ENCODE measurements at places on chromosomes 5 and 9.
A peak's percentile ranks its signal among the peaks of the same experiment; 100 is the strongest.

GRCh38 chr5:153508700-153509099 lies 18.2 kb downstream of the GRIA1 start:
- DNase-seq, result no peak

GRCh38 chr9:18463991-18464390 lies 10.0 kb upstream of the ADAMTSL1 start:
- DNase-seq, result peak; percentile 83

GRCh38 chr9:4837261-4838188 lies 44.8 kb downstream of the RCL1 start:
- peak; percentile 53 for DNase-seq

DNA sequence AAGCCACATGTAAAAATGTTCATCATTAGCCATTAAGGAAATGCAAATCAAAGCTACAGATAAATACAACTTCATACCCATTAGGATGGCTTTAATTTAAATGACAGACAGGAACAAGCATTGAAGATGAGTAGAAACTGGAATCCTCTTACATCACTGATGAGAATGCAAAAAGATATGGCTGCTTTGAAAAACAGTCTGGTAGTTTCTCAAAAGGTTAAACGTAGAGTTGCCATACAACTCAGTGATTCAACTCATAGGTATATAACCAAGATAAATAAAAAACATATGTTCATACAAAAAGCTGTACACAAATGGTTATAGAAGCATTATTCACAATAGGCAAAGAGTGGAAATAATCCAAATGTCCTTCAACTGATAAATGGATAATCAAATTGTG lies 228.8 kb upstream of the ZNF462 start:
- no peak for DNase-seq

DNA sequence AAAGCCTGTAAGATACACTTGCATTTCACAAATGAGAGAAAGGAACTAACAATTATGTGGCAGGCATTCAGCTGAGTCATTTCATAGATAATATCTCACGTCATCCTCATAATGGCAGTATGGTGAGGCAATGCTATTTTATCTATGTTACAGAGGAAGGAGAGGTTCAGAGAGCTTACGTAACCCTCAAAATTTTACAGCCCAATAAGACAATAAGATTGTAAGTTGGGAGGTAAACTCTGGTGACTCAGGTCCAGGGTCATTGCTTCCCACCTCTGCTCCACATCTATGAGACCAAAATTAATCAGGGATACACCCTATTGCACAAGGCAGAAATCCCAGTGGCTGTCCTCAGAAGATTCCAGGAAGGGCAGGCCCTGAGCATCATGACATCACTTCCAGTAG lies 309.7 kb downstream of the NSG2 start:
- peak; percentile 25 for DNase-seq

DNA sequence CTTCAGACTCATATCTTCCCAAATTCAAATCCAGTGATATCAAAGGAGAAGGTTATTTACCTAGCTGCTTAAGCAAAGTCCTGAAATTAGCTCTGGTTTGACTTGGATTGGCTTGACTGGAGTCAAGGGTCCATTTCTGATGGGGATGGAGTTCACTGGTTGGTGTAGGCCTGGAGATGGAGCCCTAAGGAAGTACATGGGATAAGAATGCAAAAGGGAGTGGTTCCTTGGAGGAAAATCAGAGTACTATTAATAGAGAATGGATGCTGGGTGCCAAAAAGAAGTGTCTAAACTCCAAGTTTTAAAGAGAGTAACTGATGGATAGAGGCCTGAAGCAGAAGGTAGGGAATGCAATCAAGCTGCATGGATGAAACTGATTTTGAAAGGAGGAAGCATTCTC lies 13.8 kb downstream of the TXNDC8 start:
- DNase-seq, result no peak

DNA sequence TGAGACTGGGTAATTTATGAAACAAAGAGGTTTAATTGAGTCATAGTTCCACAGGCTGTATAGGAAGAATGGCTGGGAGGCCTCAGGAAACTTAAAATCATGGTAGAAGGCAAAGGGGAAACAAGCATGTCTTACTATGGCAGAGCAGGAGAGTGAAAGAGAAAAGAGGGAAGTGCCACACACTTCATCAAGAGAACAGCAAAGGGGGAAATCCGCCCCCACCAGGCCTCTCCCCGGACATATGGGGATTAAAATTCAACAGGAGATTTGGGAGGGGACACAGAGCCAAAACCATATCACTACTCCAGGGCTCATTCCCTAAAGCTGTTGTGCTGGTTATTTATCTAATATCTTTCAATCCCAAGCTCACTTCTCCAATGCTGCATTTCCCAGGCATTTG lies 50.2 kb upstream of the NR3C1 start:
- no peak for DNase-seq

DNA sequence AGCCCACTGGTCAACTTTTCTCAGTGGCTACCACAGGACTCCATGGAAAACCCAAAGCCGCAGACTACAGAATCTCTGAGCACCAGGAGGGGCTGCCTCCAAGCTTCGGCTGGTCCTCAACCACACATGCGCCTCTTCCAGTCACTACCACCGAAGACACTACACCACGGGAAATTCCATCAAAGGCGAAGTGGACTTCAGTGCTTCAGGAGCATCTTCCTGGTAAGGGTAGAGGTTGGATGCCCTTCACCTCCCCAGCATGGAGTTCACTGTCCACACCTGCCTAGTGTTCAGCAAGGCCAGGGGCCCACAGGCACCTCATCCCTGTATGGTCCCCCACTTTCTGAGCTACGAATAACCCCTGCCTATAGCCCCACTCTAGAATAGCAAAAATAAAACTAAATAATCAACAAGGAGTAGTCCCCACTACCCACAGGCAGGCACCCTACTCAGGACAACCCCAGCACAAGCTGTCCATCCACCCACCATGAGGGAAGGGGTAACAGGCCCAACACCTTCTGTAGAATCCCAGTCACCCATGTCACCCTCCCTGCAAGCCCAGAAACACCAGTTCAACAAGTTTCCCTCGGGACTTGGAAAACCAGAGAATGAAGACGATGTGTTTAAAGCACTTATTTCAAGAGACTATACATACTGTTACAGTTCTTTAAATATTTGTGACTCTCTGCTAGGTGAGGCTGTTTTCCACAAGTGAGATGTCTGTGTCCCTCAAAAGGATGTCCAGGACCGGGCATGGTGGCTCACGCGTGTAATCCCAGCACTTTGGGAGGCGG lies 2.6 kb downstream of the VDAC1 start:
- no peak for DNase-seq

- peak; percentile 64 for DNase-seq
Measured at GRCh38 chr9:77449240-77450084, 198.7 kb downstream of the GNA14 start.

GRCh38 chr5:151812757-151813309 lies 41.1 kb downstream of the G3BP1 start:
- DNase-seq, result peak; percentile 41

DNA sequence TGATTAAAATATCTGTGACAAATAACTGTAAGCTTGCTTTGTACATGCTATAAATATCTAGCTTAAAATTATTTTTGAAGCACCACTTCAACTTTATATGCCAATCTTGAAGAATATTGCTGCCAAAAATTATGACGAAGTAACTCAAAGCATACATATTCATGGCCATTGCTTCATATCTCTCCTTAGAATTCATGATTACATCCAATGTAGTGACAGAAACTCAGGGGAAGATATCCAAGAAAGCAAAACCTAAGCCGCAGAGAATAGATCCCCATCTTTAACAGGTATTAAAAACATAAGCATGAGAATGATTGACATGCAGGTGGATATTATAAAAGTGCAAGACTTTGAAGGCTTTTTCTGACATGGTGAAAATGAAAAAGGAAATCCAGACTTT lies 100.8 kb upstream of the PLPPR1 start:
- DNase-seq, result no peak

DNA sequence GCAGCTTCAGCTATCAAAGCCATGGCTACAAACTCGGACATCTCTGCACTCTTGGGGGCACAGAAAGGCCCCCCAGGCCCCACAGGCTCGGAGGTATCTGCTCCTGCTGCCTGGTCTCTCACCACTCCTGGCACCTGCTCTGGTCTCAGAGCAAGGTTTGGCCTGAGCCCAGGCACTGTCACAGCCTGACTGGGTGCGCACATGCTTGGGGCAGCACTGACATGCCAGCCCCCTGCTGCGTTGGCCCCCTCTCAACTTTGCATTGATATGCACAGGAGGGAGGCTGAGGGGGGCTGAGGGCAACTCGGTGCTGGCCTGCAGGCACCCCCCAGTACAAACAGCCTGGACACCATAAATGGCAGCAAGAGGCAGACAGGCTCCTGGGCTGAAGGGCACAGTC lies 27.1 kb upstream of the GHR start:
- DNase-seq, result no peak

DNA sequence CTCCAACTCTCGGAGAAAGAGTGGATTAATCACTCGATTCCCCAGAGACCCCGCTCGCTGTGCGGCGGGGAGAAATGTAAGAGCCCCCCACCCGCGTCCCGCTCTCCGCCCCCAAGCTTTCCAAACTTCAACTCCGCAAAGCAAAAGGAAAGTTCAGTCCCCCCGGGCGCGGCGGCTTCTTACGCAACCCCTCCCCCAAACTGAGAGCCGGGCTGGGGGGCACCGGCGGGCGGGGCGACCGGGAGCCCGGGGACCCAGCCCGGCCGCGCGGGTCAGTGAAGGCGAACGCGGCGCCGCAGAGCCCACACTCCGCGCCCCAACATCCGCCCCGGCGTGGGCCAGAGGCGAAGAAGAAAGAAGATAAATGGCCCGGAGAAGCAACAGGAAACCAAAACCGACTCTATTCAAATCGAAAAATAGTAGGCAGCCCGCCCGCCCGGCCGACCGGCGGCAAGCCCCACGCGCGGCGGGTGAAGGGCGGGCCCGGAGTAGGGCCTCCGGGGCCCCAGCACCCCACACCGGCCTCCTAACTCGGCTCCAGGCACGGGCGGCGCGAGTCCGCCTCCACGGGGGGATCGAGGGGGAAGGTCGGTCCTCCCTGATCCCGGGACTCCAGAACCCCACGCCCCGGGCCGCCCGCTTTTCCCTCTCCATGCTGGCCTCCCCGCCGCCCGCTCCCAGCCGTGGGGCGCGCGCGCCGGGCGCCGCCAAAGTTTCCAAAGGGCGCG lies 720 bp downstream of the NOTCH1 start:
- DNase-seq, result peak; percentile 23

DNA sequence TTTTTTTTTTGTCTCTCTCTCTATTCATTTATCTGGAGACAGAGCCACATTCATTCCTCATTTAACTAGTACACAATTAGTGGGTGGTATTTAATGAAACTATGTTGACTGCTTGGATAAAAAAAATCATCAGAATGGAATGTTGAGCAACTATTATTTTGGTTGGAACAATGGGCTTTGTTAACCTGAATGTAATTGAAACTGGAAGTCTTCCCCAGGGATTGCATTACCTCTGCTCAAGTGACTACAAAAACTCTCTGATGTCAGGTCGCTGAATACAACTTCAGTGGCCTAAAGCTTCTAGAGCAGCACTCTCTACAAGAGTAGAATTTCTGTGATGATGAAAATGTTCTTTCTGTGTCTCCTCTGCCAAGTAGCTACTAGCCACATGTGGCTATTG lies 295.8 kb downstream of the DEPDC1B start:
- DNase-seq, result no peak

DNA sequence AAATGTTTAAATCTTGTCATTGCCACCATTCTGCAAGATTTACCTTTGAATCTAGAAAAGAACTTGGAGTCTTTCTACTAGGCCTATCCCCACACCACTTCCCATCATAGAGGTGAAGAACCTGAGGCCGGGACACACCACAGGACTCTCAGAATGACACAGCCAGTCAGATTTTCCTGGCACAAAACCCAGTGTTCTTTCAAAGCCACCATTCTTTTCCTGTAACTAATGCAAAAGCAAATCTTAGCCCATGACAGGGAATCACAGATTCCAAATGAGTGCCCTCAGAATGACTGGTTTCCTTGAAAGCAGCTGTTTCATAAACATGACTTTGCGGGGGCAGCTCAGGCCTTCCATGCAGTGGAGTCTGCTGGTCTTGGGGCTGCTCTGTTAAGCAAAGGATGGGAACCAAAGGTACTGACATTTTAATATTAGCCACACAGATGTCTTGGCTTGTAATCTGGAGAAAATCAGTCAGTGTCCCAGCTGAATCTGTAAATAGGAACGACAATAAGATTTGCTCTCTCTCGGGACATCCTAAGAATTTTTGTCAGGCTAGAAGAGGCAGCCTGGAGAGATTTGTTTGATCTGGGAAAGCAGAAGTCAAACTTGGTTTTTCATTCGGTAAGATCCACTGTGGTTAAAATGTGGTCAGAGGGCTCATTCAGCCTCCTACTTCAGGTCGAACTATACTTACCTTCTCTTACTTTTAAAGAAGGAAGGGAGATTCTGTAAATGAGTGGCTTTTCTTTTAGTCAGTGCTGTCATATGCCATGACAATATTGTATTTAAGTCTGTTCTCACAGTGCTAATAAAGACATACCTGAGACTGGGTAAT lies 115.1 kb downstream of the PALM2AKAP2 start:
- peak; percentile 56 for DNase-seq

All from kidney tubule cell (primary cell).